ENCODE measurements at places on chromosomes 5 and 9.

DNA sequence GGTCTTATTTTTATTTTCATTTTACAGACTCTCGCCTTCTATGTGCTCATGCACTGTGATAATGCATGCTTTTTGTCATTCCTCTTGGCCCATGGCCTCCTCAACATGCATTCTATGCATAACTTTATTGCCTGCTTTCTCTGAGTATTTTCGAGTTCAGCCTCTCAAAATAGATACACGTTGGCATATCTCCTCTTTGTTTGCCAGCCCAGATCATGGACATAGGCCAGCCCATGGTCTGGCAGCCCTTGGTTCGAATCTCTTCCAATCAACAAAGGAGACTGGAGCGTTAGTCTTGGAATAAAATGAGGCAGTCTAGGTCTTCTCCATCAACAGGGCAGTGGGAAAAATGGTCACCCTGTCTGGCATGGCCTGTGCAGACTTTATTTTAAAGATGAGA is 279.5 kb upstream of the ADAMTS16 start:
- DNase-seq: no peak

DNA sequence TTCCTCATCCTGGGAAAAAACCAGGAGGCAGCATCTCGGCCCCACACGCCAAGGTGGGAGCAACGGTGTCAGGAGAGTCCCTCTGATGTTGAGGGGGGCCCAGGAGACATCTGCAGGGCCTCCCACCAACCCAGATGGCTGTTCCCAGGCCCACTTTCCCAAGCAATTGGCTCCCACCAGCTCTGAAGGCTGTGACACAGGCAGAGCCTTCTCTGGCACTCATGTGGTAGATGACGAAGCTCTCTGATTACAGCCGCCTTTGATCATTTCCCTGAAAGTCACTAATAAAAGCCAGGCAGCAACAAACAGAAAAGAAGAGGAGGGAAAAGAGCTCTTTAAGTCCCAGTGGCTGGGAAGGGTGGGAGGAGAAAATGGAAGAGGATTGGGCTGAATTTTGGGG is 226.5 kb downstream of the CDK5RAP2 start:
- no peak for DNase-seq

DNA sequence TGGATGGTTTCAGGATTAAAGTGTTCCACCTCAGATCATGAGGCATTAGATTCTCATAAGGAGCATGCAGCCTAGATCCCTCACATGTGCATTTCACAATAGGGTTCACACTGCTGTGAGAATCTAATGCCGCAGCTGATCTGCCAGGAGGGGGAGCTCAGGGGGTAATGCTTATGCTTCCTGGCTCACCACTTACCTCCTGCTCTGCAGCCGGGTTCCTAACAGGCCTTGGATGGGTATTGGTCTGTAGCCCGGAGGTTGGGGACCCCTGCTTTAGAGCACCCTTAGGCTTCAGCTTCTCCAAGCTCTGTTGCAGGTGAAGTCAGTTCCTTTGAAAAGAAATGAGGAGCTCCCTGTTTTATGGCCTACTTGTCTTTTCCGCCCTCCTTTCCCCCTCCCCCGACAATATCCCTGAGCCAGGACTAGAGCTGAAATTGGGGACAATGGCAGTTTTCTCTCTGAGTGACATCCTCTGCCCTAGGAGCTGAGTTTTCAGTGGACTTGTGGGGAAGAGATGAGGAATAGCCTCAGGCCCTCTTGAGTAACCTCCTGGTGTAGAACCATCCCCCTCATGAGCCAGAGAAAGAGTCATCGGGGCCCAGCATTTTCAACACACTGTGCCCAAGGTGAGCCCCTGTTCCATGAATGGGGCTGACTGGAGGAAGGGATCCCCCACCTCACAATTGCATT is 16.2 kb upstream of the MAT2B start:
- DNase-seq: no peak

DNA sequence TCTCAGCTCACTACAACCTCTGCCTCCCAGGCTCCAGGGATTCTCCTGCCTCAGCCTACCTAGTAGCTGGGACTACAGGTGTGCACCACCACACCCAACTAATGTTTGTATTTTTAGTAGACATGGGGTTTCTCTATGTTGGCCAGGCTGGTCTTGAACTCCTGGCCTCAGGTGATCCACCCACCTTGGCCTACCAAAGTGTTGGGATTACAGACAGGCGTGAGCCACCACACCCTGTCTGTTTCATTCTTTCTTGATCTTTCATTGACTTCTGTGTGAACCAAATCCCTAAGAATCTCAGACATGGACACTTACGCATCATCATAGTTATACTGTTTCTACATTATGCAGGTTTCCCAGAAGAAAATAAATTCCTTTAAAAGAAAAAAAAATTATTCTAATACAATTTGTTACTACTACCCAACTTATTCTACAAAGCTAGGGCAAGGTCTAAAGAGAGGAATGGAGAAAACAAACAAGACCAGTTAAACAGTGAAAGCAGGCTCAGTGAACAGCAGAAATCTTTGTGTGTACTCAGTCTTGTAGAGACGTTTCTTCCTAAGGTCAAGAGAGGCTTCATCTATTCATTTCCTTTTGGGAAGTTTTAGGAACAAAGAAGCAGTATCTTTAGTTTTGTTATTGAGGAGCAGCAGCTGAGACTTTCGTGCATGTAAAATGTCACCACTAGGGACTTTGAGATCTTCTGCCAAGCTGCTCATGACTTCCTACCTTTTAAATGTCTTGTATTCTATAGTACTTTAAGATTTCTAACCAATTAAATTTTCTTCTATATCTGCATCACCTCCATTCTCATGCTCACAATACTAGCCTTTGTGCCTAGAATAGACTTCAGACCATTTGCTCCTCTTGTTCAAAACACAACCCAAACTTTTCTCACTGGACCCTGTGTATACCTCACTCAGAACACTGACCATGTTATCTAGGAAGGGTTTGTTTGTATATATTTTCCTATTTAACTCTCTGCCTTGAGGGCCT is 5.6 kb upstream of the HMGCR start:
- DNase-seq: no peak

DNA sequence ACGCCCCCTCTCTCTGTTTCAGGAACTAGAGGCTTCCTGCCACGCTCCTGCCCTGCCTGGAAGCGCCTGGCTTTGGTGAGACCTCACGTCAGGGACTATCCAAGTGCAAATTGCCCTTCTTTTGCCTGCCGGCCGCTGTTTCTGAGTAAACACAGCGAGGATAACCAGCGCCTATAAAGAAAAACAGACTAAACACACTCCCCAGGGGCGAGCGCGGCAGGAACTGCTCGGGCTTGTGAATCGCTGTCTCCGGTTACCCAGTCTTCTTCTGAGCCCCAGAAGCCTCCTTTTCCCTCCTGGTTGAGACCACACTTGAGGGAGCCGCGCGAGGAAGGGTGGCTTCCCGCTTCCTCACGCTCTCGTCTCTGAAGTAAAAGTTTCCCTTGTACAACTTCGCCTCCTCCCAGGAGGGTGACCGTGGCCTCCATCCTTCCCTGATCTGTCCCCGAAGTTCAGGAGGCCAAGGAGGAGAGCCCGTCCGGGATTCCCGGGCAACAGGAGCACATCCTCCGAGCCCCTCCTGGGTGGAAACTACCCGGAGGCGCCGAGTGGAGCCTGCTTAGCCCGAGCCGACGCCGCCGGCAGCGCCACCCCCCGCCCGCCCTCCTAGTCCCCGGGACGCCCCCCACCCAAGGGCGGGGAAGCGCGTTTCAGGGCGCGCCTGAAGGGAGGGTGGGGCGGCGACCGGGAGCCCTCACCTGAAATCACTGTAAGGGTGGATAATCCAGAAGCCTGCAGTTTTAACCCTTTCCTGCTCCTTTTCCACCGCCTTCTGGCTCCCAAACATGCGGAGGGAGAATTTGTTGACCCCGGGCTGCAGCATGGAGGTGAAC is 993 bp downstream of the HCN1 start:
- no peak for DNase-seq

- no peak for DNase-seq
Measured at GRCh38 chr5:43367909-43368669, 44.1 kb downstream of the CCL28 start.

GRCh38 chr5:94463739-94464138 is 154.7 kb downstream of the KIAA0825 start:
- DNase-seq: no peak

GRCh38 chr5:10576790-10577189 is 12.9 kb downstream of the ANKRD33B start:
- DNase-seq: no peak

DNA sequence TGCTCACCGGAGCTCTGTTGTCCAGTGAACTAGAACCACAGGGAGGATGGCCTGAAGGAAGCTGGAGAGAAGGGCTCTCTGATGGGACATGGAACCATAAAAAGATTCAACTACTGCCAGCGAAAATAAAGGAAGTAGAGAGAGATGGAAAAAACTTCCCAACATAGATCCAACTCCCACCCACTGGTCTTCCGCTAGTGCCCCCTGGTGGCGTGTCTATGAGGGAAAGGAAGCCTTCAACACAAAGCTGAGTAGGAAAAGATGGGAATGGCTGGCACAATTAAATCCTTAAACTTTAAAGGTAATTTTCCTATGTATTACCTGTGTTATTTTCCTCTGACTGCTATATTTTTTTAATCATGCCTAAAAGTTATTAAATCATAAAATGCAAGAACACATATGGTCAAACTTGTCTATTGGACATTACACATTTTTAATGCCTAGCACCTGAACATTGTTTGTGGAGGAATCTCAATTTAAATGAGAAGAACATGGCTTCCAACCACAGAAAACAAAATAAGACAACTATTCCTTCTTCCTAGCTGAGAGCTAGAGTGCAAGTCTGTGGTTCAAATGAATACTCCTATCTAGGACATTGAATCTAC is 51.5 kb downstream of the CEP120 start:
- DNase-seq: peak; percentile 7

DNA sequence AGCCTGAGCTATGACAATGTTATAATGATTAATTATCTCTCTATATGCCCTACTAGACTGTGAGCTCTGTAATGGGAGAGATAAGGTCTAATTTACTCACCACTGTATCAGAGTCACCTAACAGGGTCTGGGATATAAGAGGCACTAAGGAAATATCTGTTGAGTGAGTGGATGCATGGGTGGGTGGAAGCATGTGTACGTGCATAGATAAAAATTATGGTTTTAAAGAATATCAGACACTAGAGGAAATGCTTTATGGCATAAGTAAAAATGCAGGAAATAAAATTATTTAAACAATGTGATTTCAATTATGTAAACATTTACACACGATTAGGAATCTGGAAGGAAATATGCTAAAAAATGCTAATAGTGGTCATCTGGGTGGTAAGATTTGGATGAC is 137.8 kb downstream of the SPOCK1 start:
- DNase-seq: no peak

GRCh38 chr9:35553670-35554543 is 51.2 kb upstream of the TESK1 start:
- no peak for DNase-seq

- no peak for DNase-seq
Measured at GRCh38 chr5:151569132-151570046, 21.7 kb downstream of the FAT2 start.

DNA sequence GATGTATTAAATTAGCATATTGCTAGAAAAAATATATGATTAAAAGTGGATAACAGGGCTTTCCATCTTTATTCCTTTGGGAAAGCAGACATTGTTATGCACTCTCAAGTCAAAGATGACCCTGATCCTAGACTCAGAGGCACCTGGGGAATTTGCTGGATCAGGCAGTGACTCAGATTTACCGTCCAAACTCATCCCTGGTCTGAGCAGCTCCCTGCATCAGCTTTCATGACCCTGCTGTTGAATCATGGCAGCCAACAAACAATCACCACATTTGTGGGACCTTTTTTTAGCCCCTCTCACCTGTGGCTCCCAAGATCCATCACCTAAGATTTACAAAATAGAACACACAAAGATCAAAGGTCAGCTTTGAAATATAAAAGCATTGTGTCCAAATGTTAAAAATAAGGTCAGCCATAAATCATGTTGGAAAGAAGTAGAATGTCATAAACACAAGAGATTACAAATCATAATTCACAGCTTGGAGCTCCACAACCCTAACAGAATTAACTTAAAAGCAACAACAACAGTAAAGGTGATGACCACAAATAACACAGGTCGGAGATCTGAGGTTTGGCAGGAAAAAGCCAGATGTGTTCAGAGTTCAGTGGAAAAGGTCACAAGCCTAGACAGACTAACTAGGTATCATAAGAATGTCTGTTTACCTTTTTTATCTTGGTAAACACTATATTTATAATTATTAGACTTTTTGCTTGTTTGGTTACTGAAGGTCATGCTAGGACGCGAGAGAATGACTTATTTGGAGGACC is 55.5 kb downstream of the ZFAND5 start:
- DNase-seq: no peak

DNA sequence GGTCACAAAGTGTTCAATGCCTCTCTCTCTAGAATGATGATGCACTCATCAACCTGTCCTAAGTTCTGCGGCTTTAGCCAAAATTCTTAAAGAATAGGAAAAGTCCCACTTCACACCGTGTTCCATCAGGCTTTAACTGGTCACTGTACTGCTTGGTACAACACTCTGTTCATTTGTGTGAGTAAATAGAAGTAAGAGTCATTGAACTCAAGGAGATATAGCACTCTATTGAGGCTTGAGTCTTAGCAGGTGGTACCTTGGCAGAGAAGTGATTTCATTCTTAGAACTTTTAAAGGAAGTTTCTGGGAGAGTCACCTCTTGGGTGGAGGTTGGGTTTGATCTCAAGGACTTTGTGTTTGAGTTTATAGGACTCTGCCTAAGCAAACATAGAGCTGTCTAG is 92.6 kb downstream of the TENT4A start:
- no peak for DNase-seq

DNA sequence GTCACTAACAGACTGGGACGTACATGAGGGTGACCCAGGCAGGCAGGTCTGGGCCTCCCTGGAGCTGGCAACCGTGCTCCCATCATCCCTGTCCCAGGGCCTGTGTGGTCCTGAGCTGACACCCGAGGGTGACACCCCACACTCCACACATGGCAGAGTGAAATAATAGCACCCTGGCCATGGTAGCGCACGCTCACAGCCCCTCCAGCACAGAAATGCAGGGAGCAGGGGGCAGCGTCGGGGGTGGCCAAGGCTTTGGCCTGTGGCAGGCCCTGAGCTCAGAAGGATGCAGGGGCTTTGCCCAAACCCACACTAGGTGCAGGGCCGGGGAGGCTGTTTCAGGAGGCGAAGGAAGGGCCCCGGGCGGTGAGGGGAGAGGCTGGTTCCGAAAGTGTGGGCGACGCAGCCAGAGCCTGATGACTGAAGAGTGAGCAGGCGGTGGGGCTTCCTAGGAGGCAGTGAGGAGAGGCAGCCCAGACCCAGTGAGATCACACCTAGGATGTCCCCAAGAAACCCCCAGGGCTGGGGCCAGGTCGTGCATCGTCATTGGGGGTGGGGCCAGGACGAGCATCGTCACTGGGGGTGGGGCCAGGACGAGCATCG is 12.9 kb downstream of the OR2V2 start:
- peak; percentile 83 for DNase-seq
